GM03348 (cell line): ENCODE measurements at places on chromosomes 6 and 20.

DNA sequence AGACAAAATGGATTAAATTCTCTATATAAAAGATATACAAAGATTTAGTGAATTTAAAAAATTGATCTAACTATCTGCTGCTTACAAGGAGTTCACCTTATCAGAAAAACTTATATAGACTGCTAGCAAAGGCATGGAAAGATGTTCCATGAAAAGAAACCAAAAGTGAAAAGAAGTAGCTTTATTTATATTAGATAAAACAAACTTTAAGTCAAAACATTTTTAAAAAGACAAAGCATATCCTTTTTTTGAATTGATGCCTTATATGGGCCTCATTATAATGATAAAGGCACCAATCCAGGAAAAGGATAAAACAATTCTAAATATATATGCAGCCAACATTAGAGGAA is 334.2 kb downstream of the MEI4 start:
- DNase-seq = no peak

DNA sequence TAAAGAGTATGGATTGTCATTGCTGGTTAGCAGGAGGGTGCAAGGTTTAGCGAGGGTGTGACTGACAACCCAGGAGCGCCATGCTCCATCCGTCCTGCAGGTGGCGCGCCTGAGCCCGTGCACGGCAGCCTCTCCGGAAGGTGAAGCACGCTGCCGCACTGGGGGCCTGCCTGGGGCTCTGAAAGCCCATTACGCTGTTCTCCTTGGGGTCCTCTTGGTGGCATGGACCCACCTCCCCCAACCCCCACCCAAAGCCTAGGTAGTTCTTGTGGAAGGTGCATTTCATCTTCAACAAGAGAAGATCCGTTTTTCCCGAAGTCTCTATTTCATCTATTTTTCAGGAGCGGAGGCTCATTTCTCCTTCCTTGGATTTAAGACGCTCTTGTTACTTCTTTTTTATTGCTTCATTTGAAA is 197.4 kb upstream of the KCNG1 start:
- DNase-seq = peak; percentile 55

- DNase-seq = no peak
Observed at GRCh38 chr20:58577139-58577806, 62.1 kb upstream of the APCDD1L start.

GRCh38 chr6:49327005-49327404 is 136.0 kb downstream of the MMUT start:
- DNase-seq = no peak

DNA sequence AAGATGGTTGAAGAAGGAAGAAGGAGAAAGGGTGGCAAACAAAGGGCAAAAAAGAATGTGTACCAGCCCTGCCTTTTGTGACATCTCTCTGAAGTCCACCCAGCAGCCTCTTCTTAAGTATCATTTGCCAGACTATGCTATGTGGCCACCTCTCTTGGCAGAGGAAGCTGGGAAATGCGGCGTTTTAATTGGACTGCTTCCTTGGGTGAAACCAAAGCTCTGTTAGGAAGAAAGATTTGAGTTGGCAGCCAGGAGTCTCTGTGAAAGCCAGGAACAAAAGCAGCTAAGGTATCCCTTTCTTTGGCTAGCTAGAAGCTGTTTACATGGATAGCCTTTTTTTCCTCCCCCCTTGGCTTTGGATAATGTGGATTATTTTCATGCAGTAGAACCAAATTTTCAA is 67.5 kb upstream of the GTSF1L start:
- DNase-seq = no peak

DNA sequence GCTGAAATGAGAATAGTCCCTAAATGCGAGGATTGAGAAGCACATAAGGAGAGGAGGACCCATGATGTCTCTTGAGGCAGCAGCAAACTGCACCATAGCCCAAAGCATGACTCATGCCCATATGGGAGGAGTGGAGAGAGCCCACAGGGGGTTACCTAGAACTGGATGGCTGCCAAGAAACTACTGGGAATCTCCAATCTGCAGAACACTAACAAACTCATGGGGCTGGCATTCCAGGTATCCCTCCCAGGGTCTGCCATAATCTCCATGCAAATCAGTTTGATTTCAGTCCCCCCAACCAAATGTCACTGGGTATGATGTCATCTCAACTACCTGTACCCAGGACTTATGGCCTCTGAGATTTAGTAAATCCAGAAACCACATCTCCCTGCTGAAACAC is 410.5 kb downstream of the PTPRT start:
- no peak for DNase-seq
